ENCODE measurements at places on chromosomes 13 and 19.

DNA sequence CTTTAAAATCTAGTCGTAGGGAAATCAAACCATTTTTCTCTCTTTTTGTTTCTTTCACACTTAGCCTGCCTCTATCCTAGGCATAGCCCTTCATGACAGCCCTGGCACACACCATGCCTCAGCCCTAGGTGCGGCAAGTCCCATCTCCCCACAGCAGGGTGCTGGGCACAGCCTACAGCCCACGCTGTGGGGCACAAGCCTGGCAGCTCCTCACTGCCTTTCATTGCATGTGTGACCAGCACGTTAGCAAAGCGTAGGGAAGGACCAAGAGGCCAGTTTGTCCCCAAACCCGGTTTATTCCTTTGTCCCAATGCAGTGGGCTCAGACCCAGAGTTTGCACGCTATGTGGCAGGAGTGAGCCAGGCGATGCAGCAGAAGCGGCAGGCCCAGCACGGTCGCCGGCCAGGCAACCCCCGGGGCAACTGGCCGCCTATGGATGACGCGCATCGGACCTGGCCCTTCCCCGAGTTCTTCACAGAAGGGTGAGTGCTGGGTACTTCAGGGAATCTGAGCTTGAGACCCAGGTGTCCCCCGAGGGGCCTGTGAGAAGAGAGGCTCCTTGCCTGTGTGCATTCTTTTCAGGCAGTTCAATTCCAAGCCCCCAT lies 17.3 kb upstream of the GPI start:
- DNase-seq = no peak

DNA sequence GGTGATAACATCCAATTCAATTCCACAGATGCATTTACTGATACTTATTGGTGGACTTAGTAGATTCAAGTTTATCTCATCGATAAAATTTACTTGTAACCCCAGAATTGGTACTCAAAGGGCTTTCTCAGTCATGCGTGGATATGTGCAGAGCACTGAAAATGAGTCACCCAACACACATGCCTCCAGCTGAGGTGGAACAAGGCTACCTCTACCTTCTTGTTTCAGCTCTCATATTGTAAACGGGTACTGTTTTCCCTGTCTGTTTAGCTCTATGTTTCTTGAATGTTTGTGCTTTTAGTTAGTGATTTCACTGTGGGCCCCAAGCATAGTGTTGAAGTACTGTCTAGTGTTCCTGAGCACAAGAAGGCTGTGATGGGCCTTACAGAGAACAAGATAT lies 1.5 kb downstream of the LRRC63 start:
- no peak for DNase-seq

- DNase-seq = no peak
Measured at GRCh38 chr13:26558074-26558805, 757 bp downstream of the WASF3 start.

DNA sequence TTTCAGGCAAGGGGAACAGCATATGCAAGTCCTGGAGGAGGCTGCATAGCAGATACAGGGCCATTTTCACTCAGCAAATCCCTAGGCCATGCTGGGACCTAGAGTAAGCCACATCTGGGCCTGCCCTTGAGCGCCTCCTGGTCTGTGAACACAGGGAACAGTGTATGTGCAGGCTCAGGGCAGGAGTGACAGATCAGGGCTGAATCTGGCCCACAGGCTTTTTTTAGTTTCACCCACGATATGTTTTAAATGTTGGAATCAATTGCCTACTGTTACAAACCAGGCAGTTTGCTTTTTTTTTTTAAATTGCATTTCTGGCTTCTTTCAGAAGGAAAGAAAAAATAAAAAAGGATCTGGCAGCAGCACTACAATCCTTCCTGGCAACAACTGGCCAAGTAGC lies 1.5 kb upstream of the TMEM145 start:
- no peak for DNase-seq

DNA sequence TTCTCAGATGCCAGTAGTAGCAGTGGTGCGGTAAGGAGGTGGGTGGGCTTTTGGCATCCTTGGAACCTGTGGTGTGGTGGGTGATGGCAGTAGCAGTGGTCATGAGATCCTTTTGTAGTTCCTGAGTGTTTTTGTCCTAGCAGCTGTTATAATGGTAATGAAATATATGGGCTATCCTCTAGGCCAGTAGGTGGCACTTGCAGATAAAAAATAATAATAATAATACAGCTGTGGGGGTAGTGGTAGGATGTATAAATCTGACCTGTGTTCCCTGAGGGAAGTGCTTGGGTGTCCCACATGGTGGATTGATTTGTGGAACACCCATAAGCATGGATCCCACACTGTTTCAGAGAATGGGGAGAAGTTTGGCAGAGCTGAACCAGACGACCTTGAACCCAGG lies 334.0 kb downstream of the SLITRK5 start:
- DNase-seq = no peak

DNA sequence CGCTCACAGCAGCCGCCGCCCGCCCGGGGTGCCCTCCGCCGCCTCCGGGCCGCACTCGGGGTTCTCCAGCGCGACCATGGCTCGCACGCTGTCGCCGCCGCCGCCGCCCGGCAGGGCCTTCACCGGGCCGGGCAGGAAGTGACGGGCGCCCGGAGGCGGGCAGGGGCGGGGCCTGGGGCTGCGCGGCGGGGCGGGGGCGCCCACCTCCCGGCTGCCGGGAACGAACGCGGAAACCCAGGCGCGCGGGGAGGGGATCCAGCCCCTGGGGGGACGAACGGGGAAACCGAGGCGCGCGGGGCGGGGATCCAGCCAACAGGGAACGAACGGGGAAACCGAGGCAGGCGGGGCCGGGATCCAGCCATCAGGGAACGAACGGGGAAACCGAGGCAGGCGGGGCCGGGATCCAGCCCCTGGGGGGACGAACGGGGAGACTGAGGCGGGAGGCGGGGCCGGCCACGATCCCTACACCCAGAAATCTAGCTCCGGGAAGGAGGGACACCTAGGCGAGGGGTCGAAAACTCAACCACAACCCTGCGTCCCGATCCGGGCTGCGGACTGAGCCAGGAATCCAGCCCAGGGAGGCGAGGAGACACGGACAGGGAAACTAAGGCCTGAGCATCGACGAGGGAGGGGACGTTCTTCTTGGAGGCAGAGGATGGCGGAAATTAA lies at the start of gene R3HDM4:
Gene R3HDM4, minus strand, starts transcription at position 140 of the 669 bp plus-strand sequence. Its CDS starts 62 bp downstream, at position 78.
- peak; percentile 90 for DNase-seq

- no peak for DNase-seq
Measured at GRCh38 chr19:53333066-53333462, 485 bp upstream of the ZNF845 start.

Data from stimulated activated CD4-positive, alpha-beta T cell treated with anti-CD3 and anti-CD28 coated beads, Interleukin-1b, Interleukin-23, amount 100 ng/mL, for 4 hours (primary cell).